ENCODE measurements at places on chromosomes 16 and 17.

- no peak for DNase-seq
These were observed 2.2 kb downstream of the ETV4 start for GRCh38 chr17:43543771-43544575.

DNA sequence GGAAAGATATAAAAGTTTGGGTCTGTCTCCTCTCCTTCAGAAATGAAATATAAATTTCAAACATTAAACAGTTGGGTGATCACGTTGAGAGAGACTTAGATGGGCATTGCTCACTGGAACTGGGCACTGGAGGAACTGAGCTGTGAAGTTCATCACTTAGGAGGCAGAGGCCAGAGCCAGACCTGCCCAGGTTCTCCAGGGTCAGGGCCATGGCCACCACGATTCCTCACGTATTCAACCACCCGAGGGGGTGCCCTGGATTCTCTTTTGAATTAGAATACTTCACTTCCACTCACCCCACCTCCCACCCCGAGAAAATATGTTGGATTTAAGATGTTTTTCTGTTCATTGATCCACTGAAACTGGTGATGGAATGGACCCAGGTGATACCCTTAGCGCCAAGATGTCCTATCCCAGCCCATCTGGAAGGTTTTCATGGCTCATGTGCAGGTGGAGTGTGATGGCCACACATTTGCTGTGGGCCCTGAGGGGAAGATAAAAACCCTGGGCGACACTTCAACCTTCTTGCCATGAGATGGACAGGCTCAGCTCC lies 6.1 kb downstream of the PRR29 start:
- DNase-seq = no peak

GRCh38 chr16:66058832-66059231 lies 307.7 kb upstream of the CDH5 start:
- DNase-seq = no peak

DNA sequence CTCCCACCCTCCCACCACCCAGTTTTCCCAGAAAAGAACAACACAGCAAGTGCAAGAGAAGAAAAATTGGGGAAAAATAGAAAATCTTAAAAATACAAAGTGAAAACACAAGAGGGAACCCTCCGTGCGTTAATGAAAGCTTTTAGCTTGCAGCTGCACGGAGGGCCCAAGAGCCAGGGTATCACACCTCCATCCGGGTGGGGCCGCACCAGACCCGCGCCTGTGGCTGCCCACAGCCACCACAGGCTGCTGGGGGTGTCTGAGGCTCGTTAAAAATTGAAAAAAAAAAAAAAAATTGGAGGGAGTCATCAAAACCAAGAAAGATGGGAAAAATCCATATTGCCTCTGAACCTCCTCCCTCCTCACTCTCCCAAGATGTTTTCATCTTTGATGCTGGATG lies 18.6 kb downstream of the ENGASE start:
- no peak for DNase-seq

- DNase-seq = no peak
These were observed 645 bp upstream of the ELMO3 start for GRCh38 chr16:67198238-67198734.

Data from kidney glomerular epithelial cell (primary cell).